ENCODE measurements at places on chromosomes 2 and 18. TPM values are rescaled to one million over a fixed set of nuclear protein-coding genes. Genes with fewer than 3 reads are reported as not detected.

- no peaks in the 10 kb centered on the region for H3K4me1 ChIP-seq
- H3K36me3 ChIP-seq: no peaks in the 10 kb centered on the region
- H3K27ac ChIP-seq: no peak overlapping the region
- H3K4me3 ChIP-seq: no peak overlapping the region
- H3K27me3 ChIP-seq: no peaks in the 10 kb centered on the region
- DNase-seq: no peak
These were observed 402.8 kb downstream of the TXNL1 start for GRCh38 chr18:56235481-56236013.

SIX3 gene
- not detected for total RNA-seq

GRCh38 chr2:217797165-217797564 is 205.6 kb downstream of the TNS1 start:
- no peak for DNase-seq
- H3K4me3 ChIP-seq: no peak overlapping the region
- no peaks in the 10 kb centered on the region for H3K27me3 ChIP-seq

GRCh38 chr18:38321262-38321661 is 755.7 kb upstream of the CELF4 start:
- H3K27ac ChIP-seq: no peak overlapping the region
- H3K4me3 ChIP-seq: no peak overlapping the region
- no peaks in the 10 kb centered on the region for H3K27me3 ChIP-seq
- H3K36me3 ChIP-seq: no peaks in the 10 kb centered on the region
- no peaks in the 10 kb centered on the region for H3K4me1 ChIP-seq

- no peak overlapping the region for H3K27ac ChIP-seq
- H3K4me3 ChIP-seq: no peak overlapping the region
- no peaks in the 10 kb centered on the region for H3K27me3 ChIP-seq
- no peaks in the 10 kb centered on the region for H3K4me1 ChIP-seq
- H3K36me3 ChIP-seq: no peaks in the 10 kb centered on the region
- peak; percentile 46 for DNase-seq
These were observed 82.8 kb downstream of the GLI2 start for GRCh38 chr2:120818441-120818920.

SERPINB12 gene
- total RNA-seq: not detected

ANKRD44 gene
- 1.7 TPM for total RNA-seq

GRCh38 chr2:120578576-120579352 is 156.9 kb upstream of the GLI2 start:
- no peak overlapping the region for H3K4me3 ChIP-seq
- H3K36me3 ChIP-seq: no peaks in the 10 kb centered on the region

HAAO gene
- 0.78 TPM for total RNA-seq

DNA sequence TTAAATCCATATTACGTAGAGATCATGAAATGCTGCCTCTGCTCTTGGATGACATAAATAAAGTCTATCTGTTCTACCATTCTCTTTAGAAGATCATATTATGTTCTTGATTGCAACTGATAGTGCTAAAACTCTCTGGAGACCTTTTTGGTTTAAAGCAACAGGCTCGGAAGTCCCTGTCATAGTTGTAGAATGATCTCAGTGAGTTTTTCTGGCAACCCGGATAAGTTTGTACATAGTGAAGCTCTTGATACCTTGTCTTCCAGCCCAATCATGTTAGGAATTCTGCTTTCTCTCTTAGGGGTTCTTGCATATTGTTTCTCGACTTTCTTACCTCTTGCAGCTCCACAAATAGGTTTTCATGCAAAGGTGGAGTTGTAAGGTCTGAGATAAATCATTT is 156.1 kb downstream of the TTC27 start:
- H3K4me1 ChIP-seq: peaks cover 30% of the 10 kb centered on the region
- no peaks in the 10 kb centered on the region for H3K27me3 ChIP-seq
- DNase-seq: no peak
- H3K36me3 ChIP-seq: peaks cover 11% of the 10 kb centered on the region

GALNT5 gene
- total RNA-seq: not detected

DNA sequence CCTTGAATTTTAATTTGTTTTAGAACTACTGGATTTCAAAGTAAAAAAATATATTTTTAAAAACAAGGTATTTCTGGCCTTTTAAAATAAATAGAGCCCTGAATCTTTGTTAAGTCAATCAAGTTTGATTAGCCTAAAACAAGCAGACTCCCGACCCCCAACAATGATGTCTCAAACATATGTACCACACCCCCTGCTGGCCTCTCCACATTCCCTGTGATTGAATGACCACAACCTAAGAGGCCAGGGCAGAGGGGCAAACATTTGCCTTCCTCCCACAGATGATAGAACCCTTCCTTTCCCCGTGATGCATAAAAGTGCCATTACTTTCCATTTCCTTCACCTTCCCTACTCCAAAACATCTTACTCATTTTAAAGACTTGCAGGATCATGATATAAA is 130.9 kb downstream of the STK39 start:
- no peaks in the 10 kb centered on the region for H3K4me1 ChIP-seq
- no peaks in the 10 kb centered on the region for H3K36me3 ChIP-seq
- no peaks in the 10 kb centered on the region for H3K27me3 ChIP-seq
- no peak overlapping the region for H3K4me3 ChIP-seq

GRCh38 chr18:23879126-23879525 is 135.4 kb upstream of the TTC39C start:
- H3K27me3 ChIP-seq: no peaks in the 10 kb centered on the region
- H3K4me3 ChIP-seq: no peak overlapping the region
- no peaks in the 10 kb centered on the region for H3K4me1 ChIP-seq
- no peak overlapping the region for H3K27ac ChIP-seq
- no peak for DNase-seq
- H3K36me3 ChIP-seq: no peaks in the 10 kb centered on the region

MC4R gene
- total RNA-seq: not detected

- H3K27me3 ChIP-seq: no peaks in the 10 kb centered on the region
- no peak for DNase-seq
- no peak overlapping the region for H3K27ac ChIP-seq
- no peaks in the 10 kb centered on the region for H3K36me3 ChIP-seq
These were observed 66.3 kb downstream of the FIGN start for GRCh38 chr2:163669506-163669905.

DNA sequence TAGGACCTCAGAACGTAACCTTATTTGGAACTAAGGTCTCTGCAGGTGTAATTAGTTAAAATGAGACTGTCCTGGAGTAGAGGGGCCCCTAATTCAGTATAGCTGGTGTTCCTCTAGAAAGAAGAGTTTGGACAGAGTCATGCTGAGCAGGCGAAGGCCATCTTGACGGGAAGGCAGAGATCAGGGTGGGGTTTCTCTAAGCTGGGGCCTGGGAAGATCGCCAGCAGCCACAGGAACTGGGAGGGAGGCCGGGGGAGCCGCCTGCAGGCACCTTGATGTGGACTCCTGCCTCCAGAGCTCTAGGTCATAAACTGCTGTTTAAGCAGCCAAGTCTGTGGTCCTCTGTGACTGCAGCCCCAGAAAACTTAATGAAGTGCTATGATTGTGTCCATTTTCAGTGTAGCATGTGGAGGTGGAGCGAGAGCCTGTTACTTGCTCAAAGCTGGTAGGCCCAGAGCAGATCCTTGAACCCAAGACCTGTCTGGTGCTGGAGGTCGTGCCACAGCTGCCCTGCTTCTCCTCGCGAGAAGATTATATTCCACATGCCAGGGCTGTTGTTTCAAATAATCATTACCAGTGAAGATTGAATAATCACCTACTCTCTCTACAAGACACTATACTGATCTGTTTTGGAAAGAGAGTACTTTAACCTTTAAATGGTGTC is 105.7 kb downstream of the TPO start:
- no peaks in the 10 kb centered on the region for H3K36me3 ChIP-seq
- no peak overlapping the region for H3K4me3 ChIP-seq
- H3K27me3 ChIP-seq: no peaks in the 10 kb centered on the region
- no peaks in the 10 kb centered on the region for H3K4me1 ChIP-seq
- DNase-seq: no peak

GRCh38 chr2:217995731-217996231 is 7.0 kb downstream of the TNS1 start:
- peaks cover 25% of the 10 kb centered on the region for H3K4me1 ChIP-seq
- no peak overlapping the region for H3K4me3 ChIP-seq
- H3K36me3 ChIP-seq: no peaks in the 10 kb centered on the region
- peak overlapping the region; percentile 63 for H3K27ac ChIP-seq
- H3K27me3 ChIP-seq: no peaks in the 10 kb centered on the region

DUSP19 gene
- 1.2 TPM for total RNA-seq

DNA sequence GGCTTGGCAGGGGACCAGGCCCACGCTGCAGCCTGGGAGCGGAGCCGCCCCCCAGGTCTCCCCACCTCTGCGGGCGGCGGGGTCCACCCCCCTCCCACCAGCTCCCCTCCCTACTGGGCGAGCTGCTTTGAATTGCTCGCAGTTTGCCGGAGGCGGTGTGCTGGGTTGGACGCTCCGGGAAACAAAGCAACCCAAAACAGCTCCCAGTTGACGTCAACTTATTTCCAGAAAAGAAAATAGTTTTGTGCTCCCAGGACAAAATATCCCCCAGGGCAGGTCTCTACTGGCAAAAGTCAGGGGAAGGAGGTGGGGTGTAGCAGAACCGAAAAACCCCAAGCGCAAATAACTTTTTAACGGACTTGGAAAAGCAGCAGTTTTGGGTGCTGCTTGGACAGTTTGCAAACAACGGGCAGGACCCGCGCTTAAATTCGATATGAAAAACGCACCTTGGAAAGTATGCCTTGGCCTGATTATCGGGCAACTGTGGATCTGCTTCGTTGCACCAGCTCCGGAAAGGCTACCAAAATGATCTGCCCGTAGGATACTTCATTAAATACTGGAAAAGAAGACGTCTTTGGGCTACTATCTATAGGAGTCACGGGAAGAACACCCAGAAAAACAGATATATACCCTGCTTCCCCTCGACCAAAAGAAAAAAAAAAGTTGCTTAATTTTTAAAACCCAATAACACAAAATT is 2.8 kb upstream of the KCTD1 start:
- DNase-seq: no peak
- H3K36me3 ChIP-seq: no peaks in the 10 kb centered on the region
- peaks cover 4% of the 10 kb centered on the region for H3K4me1 ChIP-seq
- no peak overlapping the region for H3K27ac ChIP-seq

DNA sequence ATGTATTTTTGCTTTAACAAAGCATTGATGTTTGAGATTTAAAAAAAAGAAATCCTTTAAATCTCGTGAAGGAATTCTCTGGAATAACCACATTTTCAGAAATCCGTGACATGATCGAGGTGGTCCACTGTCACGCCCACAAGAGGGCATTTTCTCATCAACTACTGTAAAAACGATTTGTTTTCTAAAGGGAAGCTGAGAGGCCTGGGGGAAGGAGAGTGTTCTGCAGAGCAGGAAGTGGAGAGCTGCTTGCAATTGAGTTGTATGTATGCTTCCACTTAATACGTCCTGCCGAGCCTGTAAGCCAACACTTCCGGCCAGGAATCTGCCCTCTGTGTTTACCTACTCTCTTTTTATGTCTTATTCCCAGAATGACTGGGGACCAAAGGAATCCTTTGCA is 19.4 kb downstream of the KLHL29 start:
- no peaks in the 10 kb centered on the region for H3K36me3 ChIP-seq
- H3K27ac ChIP-seq: no peak overlapping the region
- no peak for DNase-seq
- H3K4me3 ChIP-seq: no peak overlapping the region
- H3K27me3 ChIP-seq: no peaks in the 10 kb centered on the region

DNA sequence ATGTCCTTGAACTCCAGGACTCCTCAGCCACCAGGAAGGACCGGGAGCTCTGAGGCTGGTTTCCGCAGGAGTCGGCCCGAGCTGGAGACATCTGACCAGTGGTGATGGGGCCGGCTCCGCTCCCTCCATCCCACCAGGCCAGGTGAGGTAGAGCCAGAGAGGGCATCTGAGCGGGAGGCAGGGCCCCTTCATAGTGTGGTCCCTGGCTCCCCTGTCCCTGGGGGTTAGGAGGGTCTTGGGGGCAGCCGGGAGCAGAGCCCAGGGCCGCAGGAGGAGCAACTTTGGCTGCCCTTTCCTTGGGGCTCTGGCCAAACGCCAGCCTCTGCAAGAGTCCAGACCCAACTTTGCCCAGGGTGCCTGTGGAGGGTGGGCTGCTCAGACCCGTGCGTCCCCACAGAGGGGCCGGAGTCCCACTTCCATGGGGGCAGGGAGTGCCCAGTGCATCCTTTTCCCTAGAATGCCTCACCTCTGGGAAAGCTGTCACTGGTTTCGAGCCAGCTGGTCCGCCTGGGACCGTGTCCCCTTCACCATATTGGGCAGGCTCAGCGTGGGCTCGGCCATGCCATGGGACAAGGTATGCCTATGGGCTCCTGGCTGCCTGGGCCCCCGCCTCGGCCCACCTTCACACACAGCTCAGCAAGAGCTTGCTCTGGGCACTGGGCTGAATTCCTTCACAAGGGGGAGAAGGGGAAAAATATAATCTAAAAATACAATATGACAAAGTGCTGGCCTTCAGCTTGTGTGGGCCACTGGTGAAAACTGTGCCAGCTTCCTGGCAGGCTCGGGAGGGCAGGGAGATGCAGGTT is 148.6 kb downstream of the TWIST2 start:
- H3K4me3 ChIP-seq: no peak overlapping the region
- DNase-seq: no peak
- peaks cover 12% of the 10 kb centered on the region for H3K27me3 ChIP-seq
- H3K27ac ChIP-seq: no peak overlapping the region

DNA sequence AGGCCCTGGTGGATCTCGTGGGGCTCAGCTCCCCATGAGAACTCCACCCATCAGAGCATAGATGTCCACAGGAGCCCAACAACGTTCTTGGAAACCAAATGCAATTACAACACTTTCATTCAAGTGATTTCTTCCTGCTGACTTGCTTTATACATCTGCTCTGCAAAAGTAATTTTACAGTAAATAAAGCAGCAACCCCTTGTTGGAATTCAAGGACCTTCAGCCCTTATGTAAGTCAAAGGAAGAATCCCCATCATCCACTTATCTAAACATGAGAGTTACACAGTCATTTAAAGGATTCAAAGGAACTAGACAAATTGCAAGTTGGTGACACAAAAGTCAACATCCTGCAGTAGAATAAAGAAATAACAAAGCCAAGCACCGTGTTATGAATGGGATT is 17.1 kb upstream of the ANTXR1 start:
- H3K36me3 ChIP-seq: no peaks in the 10 kb centered on the region
- H3K27ac ChIP-seq: no peak overlapping the region

FBXO36 gene
- total RNA-seq: 0.99 TPM

DNA sequence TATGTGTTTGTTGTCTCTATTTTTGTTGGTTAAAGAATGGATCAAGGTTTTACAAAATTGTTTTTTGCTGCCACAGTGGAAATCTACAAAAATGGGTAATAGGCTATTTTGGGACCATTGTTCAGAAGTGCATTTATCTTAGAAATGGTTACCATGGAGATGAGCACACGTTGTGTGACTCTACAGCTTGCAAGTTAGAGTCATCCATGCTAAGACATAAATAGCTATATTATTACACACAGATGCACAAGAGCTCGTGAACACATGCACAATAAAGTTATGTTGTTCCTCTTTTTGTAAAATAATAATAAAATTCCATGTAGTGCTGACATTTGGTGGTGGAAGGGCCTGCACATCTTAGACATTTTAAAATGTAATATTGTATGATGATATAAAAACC is 15.5 kb upstream of the DUSP19 start:
- no peak overlapping the region for H3K27ac ChIP-seq
- H3K4me1 ChIP-seq: no peaks in the 10 kb centered on the region
- no peak for DNase-seq
- H3K4me3 ChIP-seq: no peak overlapping the region

Measured in psoas muscle (tissue), 8 donors.